HS-27A (cell line): ENCODE measurements at places on chromosomes 13 and 19.

DNA sequence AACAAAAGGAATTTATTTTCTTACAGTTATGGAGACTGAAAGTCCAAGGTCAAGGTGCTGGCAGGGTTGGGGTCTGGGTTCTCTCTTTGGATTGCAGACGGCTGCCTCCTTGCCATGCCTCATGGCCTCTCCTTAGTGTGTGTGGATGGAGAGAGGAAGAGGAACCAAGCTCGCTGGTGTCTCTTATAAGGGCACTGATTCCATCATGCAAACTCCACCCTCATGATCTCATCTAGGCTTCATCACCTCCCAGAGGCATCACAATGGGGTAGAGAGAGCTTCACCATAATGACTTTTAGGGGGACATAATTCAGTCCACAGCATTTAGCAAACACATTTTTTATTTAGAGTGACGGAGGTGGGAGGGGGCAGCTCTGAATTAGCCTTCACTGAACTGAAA is 104.9 kb upstream of the ABCC4 start:
- DNase-seq: no peak

GRCh38 chr13:24150572-24150971 is 9.9 kb upstream of the SPATA13 start:
- DNase-seq: no peak

- DNase-seq: no peak
These were observed 9.0 kb downstream of the ARHGAP45 start for GRCh38 chr19:1076046-1076386.

DNA sequence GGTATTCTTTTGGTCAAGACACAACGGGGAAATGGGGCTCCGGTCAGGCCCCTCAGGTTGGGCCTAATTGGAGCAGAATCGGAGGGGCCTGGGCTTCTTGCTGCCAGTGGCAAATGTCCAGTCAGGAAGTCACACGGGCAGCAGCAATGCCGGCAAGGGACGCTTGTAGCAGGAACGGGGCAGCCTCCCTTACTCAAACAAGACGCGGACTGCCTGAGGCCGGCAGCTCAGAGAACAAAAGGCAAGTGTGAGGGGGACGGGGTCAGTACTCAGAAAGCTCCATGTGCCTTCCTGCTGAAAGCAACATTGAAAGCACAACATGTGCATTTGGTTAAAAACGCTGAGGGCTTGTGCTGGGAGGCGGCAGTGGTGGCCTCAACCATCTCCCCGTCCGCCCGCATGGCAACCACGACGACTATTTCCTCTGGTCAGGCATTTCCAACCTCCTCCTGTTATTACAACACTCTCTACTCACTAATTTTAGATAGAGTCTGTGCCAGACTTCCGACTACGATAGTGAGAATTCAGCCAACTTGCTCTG is 20.5 kb upstream of the RASA3 start:
- DNase-seq: no peak

GRCh38 chr13:110381029-110381360 is 73.9 kb downstream of the COL4A2 start:
- DNase-seq: no peak

DNA sequence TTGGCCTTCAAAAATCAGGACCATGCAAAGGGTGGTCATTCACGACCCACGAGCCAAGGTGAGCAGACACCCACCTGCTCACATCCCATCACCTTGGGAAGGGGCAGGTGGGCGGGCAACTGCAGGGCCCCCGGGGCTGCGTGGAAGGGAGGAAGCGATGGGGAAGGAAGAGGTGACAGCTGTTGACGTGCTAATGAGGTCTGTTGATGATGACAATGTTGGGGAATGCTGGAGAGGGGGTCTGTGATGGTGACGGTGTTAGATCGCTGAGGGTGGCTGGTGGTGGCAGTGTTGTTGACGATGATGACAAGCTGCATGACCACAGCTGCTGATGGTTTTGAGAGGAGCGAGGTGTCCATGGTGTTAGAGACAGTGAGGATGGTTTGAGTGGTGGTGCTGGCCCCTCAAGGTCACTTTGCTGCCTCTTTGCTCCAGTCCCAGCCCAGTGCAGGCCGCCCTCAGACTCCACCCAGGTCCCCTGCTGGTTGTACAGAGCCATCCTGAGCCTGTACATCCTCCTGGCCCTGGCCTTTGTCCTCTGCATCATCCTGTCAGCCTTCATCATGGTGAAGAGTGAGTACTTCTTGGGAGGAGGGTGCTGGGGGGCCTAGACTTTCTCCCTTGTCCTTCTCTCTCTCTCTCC is 900 bp downstream of the MCEMP1 start:
- DNase-seq: no peak

- no peak for DNase-seq
These were observed 17.5 kb downstream of the BORA start for GRCh38 chr13:72745260-72745659.

- no peak for DNase-seq
These were observed 290.1 kb downstream of the FOXO1 start for GRCh38 chr13:40376296-40376849.

- no peak for DNase-seq
These were observed 180.9 kb downstream of the DIAPH3 start for GRCh38 chr13:59982631-59983382.

GRCh38 chr19:38734426-38735256 is 9.6 kb downstream of the CAPN12 start:
- DNase-seq: no peak

GRCh38 chr13:113402471-113403254 is 38.7 kb upstream of the GRTP1 start:
- DNase-seq: no peak

GRCh38 chr13:27293076-27293691 is 22.6 kb downstream of the RASL11A start:
- DNase-seq: no peak

DNA sequence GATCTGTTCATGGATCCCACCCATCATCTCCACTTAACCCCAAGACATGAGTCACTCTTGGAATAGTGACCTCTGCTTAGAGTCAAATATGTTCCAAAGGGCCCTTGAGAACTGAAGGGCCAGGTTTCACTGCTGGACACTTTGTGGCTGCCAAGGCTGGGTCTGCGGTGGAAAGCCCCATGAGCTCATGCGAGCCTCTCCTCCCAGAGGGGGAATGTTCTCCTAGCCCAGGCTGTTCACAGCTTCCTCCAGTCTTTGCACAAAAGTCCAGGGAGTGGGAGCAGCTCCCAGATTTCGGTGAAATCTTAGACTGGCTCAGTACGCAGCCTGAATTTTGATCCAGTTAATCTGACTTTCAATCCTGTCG is 732 bp upstream of the DCLK1 start:
- no peak for DNase-seq

DNA sequence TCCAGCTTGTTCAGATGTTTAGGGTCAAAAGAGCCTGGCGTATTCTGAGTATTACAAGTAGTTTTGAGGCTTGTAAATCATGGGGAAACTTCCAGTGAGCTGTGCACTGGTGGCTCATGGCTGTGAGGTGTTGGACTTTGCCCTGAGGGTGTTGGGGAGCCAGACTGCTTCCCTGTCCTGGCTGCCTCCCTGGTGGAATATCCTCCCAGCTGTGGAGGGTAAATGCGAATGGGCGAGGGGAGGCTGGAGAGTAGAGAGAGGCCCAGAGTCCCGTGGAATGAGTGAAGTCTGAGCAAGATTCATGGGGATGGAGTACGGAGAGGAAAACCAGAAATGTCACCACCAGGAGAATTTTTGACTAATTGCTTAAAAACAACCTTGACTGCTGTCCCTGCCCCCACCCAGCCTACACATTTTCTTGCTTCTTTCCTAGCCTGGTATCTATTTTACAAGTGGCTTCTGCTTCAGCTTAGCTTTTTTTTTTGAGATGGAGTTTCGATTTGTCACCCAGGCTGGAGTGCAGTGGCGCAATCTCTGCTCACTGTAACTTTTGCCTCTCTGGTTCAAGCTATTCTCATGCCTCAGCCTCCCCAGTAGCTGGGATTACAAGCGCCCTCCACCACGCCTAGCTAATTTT is 3.7 kb downstream of the SNRPA start:
- DNase-seq: no peak
